ENCODE measurements at places on chromosomes 1 and 21.
A peak's percentile ranks its signal among the peaks of the same experiment; 100 is the strongest.

- DNase-seq, result no peak
Measured at GRCh38 chr1:22472596-22472995, 20.9 kb downstream of the ZBTB40 start.

- DNase-seq, result no peak
Measured at GRCh38 chr1:178461701-178462100, 35.1 kb downstream of the CLEC20A start.

GRCh38 chr21:31924548-31924947 lies 51.7 kb downstream of the HUNK start:
- DNase-seq, result no peak

GRCh38 chr1:179971563-179972496 lies 17.2 kb downstream of the CEP350 start:
- no peak for DNase-seq

- no peak for DNase-seq
Measured at GRCh38 chr1:48076017-48076416, 78.8 kb upstream of the TRABD2B start.

- no peak for DNase-seq
Measured at GRCh38 chr1:166282391-166283137, 115.8 kb upstream of the FAM78B start.

DNA sequence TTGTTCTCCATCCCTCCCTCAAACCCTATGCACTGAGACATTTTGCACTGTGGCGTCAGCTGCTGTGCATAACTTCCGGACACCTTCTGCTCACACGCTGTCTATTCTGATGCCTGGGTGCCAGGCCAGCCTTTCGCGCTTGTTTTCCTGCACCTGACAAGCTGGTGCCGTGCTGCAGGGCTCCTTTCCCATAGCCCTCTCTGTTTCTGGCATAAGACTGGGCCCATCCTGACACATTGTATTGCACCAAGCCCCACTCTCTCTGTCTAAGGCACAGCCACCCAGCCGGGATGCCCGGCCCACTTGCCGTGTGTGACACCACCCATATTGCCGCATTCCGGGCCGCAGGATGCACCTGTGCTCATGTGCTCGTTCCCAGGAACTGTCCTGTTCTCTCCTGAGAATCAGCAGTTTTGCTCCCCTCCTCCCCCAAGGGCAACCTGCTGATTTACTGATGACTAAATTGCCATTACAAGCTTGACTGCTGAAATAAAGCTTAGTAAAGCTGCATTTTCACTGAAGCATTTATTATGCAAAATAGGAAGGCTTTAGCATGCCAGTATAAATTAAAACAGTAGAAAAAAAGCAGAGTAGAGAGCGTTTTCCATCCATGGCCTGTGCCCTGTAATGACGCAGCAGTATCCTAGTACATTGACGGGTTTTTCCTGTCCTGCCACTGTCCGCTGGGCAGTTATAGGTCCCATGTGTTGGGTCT lies 88.0 kb downstream of the CD247 start:
- DNase-seq, result no peak

- DNase-seq, result no peak
Measured at GRCh38 chr1:71948561-71948960, 333.8 kb downstream of the NEGR1 start.

- DNase-seq, result no peak
Measured at GRCh38 chr21:26374817-26375216, 198.3 kb downstream of the CYYR1 start.

DNA sequence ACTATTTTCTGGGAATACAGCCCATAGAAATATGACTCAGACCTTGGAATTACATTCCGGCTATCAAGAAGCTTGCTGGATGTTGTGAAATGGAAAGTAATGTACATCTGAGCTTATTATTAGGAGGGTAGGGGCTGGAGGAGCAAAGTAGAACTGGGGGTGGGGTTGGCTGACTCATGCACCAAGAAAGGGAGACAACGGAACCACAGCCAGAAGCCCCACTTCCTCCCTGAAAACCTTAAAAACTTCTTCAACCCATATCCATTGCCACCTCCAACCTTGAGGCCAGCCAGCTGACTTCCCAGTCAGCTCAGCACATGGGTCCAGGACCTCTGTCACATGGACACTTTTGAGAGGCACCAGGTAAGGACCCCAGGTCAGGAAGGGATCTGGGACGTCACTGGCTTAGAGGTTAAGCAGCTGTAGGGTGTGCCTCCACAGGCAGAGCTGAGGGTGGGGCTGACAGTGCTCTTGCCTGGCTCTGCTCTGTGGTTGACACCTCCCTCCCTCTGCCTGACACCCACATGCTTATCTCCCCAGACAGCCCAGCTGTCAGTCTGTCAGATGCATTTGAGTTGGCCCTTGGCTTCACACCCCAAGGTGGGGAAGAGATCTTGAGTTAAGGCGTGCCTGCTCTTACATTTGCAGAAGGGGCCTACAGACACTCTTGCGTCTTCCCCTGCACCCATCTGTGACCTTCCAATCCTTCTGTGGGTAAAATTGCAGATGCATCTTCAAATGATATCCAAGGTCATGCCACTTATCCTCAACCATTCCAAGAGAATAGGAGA lies 5.7 kb upstream of the ZNF683 start:
- DNase-seq, result peak; percentile 56

DNA sequence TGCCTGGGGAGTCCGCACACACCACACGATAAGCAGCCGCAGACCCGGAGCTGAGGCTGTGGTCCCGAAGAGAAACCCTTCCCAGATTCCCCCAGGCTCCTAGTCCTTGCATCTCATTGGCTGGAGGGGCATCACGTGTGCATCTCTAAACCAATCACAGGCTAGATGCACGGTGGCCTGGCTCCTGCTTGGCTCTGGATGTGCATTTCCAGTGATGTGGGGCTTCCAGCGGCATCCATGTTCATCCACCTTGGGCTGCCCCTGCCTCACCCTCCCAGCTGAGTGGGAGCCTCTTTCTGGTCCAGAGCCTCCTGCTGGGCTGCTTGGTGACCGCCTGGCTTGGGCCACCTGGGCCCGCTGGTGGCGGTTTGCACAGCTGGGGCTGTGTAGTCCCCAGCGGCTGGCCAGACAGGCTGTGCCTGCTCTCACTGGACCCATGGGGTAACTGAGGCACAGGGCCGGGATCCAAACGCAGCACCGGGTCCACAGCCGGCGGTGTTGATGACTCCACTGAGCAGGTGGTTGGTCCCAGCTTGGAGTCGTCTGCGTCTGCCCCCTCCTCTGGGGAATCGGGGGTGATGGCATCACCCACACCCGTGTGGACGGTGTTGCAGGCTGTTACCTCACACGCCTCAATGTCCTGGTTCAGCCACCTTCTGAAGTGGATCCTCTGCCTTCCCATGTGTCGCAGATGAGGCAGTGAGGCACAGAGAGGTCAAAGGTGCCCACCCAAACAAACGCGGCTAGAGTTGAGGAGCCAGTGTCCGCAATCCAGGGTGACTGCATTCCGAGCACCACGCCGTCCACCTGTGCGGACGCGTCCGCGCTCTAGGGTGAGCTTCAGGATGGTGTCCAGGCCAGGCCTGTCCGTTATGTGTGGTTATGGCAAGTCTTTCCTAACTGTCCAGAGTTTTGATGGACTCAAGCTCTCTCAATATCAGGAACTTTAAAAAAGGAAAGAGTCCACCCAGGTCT lies 41.3 kb downstream of the COL6A1 start:
- DNase-seq, result no peak

DNA sequence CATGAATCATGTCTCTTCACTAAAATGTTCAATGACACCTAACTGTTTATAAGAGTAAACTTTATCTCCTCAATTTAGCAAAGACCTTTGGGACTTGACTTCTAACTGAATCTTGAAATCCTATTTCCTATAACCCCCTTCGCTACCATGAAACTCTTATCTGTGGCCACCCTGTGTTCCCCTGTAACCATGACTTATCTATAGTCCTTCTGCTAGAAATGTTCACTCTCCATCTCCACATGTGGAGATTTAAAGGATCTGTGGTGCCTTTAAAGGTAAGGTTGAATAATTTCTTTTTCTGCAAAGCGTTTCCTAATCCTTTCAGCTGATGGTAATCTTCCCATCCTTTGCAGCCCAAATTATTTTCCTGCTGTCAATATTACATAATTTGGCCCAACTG lies 436.3 kb upstream of the RUNX1 start:
- DNase-seq, result no peak

GRCh38 chr1:117555806-117556205 lies 50.0 kb upstream of the TENT5C start:
- DNase-seq, result no peak

DNA sequence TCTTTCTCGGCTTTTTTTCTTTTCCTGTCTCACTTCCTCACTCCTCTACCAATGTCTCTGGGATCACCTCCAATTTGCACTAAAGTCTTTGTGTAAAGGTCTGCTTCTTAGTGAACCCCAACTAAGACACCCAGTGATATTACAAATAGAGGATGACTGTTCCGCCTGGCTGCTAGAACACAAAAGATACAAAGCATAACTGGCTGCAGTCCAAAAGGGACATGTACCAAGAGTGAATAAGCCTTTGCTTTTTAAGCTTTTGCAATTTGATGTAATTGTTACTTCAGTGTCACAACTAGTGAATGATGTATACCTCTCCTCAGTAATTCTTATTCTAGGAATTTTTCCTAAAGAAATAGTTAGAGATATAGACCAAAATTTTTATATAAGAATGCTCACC lies 82.8 kb upstream of the BEND5 start:
- no peak for DNase-seq

GRCh38 chr1:200379940-200380588 lies 29.8 kb downstream of the ZNF281 start:
- no peak for DNase-seq

DNA sequence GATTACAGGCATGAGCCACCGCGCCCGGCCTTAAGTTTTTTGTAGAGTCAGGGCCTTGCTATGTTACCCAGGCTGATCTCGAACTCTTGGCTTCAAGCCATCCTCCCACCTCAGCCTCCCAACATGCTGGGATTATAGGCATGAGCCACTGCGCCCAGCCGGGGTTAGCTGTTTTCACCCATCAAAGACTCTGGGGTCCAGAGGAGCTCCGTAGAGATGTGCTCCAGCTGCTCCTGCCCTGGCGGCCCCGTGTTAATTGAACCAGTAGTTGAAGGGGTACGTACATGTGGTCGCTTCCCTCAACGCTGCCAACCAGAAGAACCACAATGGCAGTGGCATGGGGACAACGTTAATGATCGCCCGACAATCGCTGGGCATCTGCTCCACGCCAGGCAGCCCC lies 72.0 kb downstream of the NPHP4 start:
- no peak for DNase-seq

DNA sequence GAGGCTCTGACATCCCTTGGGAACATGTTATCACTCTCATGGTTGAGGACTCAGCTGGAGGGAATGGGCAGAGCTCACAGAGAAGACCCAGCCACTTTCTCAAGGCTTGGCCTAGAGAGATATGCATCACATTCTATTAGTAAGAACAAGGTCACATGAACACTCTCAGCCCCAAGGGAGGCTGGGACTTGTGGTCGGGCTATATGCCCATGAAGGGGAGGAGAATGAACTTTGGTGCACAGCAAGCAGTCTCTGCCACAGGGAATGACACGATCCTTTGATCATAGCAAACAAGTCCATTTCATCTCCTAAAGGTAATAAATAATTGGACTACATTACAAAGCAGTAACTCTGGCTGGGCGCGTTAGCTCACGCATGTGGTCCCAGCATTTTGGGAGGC lies 105.7 kb downstream of the SYF2 start:
- DNase-seq, result no peak

DNA sequence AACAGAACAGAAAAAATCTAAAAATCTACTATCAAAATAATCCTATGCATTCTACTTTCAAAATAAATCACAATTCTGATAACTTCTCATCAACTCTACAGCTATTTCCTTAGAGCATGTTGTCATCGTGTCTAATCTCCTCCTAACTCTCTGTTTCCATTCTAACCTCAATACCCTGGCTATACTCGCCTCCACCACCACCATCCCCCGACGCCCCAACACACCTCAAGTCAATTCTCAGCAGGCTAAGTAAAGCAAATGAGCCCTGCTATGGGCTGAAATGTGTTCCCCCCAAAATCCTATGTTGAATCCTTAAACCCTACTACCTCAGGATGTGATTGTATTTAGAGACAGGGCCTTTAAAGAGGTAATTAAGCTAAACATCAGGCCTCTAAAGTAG lies 34.6 kb downstream of the NRDC start:
- no peak for DNase-seq

DNA sequence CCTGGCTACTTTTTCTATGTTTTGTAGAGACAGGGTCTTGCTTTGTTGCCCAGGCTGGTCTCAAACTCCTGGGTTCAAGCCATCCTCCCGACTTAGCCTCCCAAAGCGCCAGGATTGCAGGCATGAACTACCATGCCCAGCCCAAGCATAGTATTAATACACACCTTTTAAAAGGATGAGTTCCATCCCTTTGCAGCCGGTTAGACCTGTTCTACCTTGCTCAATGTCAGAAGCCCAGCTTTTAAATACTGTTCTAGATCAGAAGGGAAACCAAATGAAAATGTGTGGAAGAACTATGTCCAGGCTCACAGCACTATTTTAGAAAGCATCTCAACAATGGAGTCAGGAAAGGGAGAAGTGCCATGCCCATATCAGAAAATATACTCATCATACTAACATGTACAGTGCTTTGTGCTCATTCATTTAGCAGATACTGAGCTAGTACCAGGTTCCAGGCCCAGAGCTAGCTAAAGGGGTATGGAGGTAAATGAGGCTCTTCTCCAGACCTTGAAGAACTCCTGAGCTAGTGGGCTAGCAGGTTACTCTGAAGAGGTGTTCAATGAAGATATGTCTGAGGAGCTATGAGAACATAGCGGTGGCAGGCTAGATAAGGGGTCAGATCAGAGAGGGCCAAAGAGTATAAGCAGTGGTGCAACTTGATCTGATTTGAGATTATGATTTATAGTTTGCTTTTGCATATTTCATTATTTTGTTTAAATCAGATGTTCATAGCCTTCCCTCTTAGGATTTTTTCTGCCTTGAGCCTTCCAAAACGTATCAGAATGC lies 78.2 kb downstream of the RNF220 start:
- DNase-seq, result no peak

- DNase-seq, result no peak
Measured at GRCh38 chr1:6006882-6007281, 14.7 kb upstream of the NPHP4 start.

DNA sequence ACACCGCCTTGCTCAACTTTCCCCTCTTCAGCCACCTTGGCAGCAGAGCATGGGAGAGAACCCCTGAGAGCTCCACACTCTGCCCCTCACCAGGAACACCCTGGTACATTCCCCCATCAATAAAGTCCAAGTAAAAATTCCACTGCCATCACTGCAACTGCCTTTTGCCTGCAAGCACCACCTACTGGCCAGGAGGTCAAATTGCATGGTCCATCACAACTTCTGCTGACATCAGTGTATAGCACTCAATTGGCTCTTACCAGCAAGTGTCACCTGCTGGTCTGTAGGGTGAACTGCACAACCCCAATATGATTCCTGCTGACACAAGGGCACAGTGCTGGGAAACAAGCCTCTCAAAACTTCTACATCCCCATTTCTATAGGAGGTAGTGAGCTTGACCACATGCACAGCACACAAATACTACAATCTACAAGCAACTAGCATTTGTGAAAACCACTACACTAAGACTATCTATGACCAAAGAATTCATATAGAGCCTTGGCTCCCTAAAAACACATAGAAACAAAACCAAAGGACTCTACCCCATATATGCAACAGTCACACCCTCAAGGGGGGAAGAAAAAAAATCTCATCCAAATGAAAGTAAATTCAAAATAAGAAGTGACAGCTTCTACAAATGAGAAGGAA lies 69.2 kb downstream of the FASLG start:
- DNase-seq, result no peak
